ENCODE measurements at places on chromosomes 6 and 20.

DNA sequence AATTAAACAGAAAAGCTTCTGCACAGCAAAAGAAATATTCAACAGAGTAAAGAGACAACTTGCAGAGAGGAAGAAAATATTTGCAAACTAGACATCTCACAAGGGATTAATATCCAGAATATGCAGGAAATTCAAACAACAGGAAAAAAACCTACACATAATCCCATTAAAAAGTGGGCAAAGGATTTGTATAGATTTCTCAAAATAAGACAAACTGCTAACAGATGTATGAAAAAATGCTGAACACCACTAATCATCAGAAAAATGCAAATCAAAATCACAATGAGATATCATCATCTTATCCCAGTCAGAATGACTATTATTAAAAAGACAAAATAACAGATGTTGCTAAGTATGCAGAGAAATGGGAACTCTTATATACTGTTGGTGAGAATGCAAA is 129.6 kb downstream of the SYNDIG1 start:
- no peak for DNase-seq

DNA sequence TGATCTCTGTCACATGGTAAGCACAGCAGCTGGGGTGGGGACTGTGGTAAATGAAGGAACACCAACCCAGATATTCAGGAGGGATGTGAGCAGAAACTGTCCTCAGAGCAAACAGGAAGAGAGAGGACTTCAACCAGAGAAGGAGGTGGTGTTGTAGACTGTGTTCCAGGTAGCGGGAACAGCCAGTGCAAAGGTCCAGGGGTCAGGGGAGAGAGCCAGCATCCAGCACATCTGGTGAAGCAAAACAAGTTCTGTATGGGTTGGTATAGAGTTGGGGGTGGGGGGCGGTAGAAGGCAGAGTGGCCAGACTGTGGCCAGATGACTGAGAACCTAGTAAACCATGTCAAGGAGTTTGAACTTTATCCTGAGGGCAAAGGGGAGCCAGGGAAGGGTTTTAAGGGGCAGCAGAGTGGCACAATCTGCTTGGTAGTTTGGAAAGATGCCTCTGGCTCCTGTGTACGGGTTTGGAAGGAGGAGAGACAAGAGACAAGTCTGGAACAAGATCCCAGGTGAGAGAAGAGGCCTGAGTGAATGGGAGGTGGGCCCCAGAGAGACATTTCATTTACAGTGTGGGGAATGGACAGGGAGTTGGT is 27.8 kb upstream of the TTPAL start:
- no peak for DNase-seq

DNA sequence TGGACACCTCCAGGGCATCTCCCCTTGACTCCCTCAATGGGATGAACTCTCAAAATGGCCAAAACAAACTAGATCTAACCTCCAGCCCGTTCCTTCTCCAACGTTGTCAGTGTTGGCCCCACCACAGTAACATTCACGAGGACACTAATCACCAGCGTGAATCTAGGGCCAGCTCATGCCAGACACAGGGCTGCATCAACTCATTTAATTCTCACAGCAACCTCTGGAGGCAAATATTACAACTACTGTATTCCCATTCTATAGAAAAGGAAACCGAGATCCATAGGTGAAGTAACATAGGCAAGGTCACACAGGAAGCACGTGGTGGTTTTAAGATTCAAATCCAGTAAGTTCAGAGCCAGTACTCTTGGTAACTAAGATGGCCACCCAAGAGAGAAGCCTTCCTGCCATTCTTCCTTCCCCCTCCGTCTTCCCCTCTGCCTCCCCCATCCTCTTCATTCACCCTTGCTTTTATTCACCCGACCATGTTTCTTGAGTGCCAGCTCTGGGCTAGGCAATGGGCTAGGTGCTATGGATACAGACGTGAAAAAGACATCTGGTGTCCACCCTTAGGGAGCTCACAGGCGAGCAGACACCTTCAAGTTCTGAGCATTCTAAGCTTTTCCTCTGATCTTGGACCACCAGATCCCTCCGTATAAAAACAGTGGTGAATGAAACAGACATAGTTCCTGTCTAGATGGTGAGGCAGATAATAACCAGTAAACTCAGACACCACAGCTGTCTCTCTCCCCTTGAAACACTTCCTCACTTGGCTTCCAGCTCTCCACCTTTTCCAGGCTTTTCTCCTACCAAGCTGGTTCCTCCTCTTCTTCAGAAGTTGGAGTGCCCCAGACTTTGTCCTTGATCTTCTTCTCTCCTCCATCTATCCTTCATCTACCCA is 9.6 kb downstream of the CCM2L start:
- no peak for DNase-seq

DNA sequence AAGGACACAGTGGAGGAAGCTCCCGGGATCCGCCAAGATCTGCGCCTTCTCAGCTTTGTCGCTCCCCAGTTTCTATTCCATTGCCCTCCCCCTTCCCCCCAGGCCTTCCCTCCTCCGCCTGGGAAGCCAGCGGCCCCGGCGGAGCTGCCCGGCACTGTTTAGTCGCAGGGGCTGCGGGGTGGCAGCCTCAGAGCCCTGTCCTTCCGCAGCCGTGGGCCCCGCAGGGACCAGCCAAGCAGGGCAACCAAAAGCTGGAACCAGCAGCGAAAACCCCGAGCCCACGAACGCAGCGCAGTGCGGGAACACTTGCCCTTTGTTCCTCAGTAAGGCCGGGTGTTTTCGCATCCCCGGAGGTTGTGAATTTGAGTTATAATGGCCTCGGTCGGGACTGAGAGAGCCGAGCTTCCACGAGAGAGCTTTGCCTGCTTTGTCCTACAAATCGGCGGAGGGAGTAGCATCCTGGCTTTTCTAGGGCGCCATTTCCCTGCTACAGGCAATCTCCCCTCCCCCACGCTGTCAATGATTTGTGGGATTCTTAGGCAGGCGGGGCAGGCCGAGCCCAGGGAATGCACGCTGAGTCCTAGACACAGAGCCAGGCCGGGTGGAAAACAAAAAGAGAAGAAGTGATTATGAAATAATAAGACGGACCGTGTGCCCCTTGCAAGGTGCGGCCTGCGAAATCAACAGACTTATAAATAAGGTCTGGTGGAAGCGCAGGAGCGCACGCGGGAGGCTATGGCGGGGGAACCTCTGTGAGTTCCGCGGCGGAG is 4.0 kb upstream of the TUBB2B start:
- DNase-seq: peak; percentile 54

- DNase-seq: no peak
Measured at GRCh38 chr20:47220161-47220582, 136.3 kb downstream of the ZMYND8 start.

DNA sequence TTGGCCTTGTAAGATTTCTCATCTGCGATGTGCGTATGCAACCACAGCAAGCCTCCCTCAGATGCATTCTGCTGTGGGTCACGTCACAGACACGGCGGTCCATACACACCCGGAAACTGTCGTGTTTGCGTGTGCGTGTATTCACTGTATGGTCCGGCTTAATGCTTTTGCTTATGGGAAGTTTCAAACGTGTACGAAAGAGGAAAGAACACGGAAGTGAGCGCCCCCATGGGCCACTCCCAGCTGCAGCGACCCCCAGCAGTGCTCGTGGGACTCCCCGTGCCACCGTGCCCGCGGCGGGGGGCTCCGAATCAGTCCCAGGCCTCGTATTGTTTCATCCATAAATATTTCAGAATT is 10.2 kb downstream of the DLL1 start:
- DNase-seq: no peak

DNA sequence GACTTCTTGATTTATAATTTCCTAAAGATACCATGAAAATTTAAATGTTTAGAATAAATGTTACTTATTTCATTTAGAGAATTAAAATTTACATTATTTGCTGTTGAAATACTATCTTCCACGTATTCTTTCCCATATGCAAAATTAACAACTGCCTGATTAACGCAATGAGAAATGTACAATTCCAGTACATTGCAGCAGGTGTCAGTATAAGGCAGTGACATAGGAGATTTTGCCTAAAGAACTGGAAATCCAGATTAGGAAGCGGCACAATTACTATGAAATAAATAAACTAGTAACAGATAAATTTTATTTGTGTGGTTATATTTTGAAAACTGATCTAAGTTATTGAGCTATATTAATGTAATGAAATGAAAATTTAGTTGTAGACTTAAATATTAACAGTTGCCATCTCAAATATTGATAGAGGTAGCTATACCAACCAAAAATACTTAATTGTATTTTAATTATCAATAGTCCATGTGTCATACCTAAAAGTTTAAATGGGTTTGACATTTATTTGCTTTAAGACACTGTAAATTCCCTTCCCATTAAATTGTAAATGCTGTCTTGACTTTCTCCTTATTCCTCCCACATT is 300.2 kb downstream of the UTRN start:
- no peak for DNase-seq

- DNase-seq: no peak
Measured at GRCh38 chr6:5671601-5672559, 334.8 kb downstream of the NRN1 start.

DNA sequence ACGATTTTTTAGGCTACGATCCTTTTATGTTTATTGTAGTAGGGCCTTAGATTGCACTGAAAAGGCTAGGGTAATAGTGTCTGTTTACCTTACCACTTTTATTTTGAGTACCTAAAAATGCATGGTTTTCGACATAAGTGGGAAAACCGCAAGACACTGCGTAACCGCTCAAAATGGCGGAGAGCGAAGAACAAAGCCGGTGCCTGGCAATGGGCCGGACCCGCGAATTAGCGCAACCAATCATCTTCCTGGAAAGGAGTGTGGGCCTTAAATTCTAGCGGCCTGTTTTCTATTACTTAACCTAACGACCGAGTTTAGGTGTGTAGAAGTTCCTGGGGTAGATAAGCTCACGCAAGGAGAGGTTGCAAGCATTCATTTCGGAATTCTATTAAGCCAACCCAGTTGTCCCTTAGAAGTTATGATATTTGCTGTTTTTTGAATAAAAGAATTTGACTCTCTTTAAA is 118.0 kb downstream of the HFE start:
- peak; percentile 70 for DNase-seq

- no peak for DNase-seq
Measured at GRCh38 chr20:35954907-35955251, 577 bp upstream of the SCAND1 start.

- DNase-seq: no peak
Measured at GRCh38 chr6:46437671-46438221, 53.5 kb downstream of the RCAN2 start.

DNA sequence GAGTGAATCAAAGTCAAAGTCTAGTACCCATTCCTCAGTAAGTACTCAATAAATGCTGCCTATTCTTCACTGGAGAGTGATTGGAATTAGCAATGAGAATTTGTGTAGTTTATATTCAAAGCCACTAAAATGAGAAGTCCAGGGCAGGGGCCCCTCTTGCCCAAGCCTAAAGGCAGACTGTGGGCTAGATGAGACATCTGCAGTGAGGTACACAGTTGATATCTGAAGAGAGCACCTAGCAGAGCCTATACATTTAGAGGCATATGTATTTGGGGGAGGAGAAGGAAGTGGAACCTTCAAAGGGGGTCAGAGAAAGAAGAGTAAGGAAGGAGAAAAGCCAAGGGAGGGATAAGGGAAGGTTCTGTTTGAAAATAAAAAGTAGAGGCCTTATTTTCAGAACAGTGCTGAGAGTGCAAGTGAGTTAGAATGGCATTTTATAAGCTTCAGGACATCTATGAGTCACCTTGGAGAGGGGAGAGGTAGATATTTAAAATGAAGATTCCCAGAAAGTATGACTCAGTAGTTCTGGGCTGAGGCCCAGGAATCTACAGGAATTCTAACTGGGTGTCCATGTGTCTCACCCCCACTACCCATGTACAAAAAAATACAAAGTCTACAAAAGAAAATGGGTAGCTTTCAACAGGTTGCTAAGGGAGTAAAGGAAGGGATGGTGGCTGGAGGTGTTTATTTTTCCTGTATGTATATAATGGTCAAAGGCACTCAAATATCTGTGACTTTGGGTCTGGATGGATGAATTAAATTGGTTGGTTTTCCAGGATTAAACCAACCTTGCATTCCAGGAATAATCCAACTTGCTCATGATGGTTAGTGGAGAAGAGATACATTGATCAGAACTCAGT is 135.1 kb downstream of the ZFP64 start:
- DNase-seq: no peak

DNA sequence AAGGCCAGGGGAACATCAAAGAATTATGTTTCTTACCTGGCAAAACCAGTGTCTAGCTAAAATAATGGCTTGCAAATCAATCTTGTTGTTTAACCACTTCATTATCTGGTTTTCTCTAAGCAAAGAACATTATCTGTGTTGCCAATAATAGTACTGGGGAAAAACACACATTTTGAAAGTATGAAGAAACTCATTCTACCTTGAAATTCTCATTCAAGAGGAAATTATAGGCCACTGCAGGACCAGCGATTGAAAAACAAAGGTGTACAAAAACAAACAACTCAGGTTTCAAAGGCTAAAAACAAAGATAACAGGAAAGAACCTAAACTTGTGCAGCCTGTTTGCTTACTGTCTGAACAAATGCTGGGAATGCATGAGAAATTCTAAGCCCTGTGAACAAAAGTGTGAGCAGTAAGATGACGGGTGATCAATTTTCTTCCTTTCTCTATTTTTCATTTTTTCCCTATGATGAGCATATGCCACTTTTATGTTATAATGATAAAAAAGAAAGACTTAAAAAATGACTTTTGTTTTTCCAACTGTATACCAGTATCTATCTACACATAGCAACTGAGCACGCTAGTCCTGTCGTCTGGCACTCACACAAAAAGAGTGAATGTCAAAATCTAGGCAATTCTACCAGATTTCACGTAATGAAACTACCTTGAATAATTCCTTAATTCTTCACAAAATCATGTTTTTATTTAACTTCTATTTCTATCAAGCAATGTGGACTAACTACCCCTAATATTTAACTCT is 117.9 kb downstream of the SGK1 start:
- DNase-seq: no peak

DNA sequence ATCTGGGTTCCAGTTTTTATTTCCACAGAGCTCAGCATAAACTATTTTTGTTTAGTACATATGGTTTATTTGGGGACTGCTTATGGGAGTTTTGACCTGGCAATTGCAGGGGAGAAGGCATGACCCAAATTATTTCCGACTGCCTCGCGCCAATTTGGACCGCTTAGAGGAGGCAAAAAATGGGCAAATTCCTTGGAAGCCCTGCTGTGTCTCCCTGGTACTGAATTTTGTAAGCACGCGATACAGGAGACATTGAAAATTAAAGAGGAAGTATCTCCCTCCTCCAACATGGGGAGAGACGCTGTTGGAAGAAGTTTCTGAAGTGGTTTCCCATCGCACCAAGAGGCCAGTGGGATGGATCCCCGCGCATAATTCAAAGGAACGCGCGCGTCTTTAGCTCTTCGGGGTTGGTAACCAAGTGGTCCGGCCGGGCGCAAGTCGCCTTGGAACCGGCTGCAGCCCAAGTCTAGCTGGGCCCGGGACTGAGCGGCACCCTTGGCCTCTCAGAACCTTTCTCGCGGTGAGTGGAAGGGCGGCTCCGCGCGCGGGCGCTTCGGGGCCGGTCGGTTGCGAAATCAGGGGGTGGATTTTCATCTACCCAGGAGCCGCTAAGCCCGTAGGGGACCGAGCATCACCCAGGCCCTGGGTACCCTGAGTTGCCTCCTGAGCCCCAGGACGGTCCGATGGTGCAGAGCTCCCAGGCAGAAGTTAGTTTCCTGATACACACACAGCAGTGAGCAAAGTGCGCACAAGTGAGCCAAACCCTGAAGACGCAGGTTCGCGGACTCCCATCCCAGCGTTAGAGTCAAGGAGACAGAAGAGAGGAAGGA is 6.2 kb downstream of the NKX2-2 start:
- DNase-seq: no peak

Measured in cerebellar nuclear complex (tissue), 1 donor.